ENCODE measurements at places on chromosomes 3 and 15.

DNA sequence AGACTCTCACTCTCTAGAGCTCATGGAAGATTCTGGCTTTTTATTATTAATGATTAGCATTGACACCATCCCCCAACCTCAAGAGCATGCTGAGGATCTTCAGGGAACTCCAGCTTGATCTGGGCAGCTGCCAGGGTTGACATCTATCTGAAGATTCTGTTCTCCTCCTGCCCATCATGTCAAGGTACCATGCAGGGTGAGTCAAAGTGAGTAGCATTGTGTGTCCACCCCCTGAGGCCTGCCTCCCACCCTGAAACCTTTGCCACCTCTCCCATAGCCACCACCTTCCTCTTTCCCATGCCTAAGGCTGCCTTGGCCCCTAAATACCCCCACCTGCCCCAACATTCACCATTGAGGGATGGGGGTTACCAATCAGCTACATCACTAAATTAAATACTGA, 70.1 kb upstream of the SLCO3A1 start:
- DNase-seq: no peak

DNA sequence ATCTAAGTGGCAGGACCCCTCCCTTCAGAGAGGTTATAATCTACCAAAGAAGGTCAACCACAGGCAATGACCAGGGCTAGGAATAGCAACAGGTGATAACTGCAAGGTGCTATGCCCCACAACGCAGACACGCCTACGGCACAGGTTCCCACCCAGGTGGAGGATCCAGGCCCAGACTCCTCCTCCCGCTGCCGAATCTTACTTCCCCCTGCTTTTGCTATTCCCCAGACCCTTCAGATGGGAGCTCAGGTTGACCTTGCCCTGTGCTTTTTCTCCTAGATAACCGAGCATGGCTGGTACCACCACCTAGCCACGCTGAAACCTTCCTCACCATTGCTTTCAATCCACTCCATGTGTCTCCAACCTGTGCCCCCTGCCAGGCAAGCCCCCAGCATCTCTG, 142.2 kb upstream of the IGF1R start:
- no peak for DNase-seq

DNA sequence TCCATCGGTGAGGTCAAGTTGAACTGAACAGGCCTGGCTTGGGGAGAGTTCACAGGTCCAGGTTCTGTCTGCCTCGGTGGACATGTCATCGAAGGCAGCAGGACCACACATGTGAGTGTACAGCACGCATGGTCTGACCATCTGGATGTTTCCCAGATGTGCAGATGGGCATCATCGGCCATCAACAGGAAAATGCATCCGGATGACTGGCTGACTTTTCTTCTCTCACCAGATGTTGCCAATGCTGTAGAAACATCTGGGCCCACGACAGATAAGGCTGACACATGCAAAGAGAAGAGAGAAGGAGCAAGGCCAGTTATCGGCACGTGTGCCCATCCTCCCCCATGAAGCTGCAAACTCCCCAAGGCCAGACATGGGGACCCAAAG, 45.1 kb downstream of the NOX5 start:
- no peak for DNase-seq

GRCh38 chr15:56496635-56497034, 31.7 kb upstream of the MNS1 start:
- DNase-seq: no peak

DNA sequence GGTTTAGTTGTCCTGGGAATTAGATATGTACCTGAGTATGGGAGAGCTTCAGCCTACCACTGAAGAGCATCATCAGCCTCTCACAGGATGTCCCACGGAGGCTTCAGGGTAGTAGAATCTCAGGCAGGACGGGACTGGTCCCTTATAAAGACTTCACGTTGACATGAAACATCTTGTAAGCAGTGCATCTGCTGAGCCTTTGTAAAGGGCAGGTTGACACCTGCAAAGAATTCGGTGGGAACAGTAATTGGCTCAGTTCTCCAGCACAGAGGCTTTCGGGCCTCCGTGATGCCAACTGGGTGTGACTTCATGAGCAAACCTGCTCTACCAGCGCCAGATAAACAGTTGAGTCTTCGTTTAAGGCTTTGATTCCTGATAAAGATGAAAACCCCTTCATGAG, 26.9 kb upstream of the AVEN start:
- no peak for DNase-seq
